ENCODE measurements at places on chromosomes 2 and 18.

- DNase-seq: no peak
These were observed 54.6 kb downstream of the MERTK start for GRCh38 chr2:111952871-111953452.

DNA sequence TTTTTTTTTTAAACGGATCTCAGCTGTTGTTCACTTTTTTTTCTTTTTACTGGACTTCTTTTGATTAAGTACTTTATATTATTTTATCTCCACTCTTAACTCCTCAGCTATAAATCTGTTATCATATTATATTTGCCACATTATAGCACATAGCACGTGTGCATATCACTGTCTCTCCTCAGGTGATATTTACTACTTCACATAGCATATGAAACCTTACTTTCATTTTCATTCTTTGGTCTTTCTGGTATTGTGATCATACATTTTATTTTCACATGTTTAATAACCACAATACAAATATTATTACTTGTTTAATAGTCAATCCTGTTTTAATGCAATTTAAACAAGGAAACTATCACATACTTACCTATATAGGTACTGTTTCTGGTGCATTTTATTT is 993.1 kb upstream of the TMEFF2 start:
- no peak for DNase-seq

DNA sequence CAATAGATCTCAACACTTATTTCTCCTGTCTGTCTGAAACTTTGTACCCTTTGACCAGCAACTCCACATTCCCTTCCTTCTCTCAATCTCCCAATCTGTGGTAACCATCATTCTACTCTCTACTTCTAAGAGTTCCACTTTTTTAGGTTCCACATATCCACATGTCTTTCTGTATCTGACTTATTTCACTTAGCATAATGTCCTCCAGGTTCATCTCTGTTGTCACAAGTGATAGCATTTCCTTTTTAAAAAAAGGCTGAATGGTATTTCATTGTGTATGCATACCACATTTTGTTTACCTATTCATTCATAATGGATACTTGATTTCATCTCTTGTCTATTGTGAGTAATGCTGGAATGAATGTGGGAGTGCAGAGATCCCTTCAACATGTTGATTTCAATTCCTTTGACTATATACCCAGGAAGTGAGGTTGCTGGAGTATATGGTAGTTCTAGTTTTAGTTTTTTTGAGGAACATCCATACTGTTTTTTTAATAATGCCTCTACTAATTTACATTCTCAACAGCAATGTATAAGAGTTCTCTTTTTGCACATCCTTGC is 18.8 kb upstream of the MMADHC start:
- DNase-seq: no peak

- DNase-seq: no peak
These were observed 6.0 kb upstream of the OTX1 start for GRCh38 chr2:63044362-63045327.

DNA sequence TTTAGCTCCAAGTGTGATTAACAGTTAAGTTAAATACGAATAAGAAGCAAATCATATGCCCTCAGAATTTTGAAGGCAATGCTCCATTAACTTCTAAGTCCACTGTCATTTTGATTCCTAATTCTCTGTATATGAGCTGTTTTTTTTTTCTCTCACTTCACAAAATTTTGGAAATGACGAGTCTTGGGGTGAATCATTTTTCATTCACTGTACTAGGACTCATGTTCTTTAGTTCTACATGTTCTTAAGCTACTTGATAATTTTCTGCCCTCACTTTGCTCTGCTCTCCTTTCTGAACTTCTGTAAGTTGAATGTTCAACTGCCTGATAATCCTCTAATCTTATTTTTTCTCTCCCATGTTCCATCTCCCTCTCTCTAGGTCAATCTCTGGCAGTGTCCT is 141.0 kb downstream of the THADA start:
- no peak for DNase-seq

GRCh38 chr2:150769421-150769820 is 282.0 kb upstream of the RND3 start:
- DNase-seq: no peak

- DNase-seq: no peak
These were observed 31.2 kb downstream of the GLS start for GRCh38 chr2:190911813-190912212.

DNA sequence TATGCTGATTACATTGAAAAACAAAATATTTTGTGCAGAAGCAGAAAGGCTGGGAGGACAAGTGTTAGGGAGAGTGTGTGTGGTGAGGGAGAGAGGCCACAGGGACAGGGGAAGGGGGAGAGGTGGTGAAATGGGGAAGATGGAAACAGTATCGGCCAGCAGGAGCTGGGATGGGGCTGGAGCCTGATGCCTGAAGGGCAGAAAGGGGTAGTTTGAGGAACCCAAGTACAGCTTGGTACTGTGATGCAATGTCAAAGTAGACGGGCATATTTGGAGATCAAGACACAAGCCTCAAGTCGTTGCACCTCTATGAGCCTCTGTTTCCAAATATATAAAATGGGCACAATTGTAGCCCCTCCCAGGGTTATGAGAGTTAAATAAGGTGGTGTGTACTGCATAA is 152.1 kb downstream of the LPIN1 start:
- no peak for DNase-seq
